ENCODE measurements at places on chromosomes 1 and 21.

- no peak for DNase-seq
Measured at GRCh38 chr1:87278825-87279535, 49.7 kb upstream of the LMO4 start.

GRCh38 chr1:1826356-1827088 is 48.3 kb upstream of the NADK start:
- DNase-seq, result no peak

DNA sequence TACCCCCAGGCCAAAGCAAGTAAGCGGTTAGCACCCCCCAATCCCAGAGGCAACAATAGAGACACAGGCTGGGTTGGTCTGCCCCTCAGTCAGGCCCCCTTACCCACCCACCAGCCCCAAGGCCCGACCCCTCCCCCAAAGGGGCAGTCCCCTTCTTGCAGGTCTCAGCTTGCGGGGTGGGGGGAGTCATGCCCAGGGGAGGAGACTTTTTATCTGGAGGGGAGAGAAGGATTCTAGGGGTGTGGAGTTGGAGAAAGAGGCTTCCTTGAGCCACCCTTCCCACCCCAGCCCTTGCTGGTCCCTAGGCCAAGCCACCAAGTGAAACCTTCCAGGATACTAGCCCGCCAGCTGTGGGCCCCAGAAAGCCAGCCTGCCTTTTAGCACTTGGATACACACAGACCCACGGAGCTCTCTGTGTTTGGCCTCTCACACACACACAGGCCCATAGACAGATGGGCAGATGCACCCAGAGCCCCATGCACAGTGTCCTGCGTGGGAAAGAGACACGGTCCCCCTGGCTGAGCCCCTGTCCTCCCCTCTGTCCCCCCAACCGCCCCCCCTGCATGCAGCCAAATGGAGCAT is 7.1 kb downstream of the TMEM54 start:
- no peak for DNase-seq

GRCh38 chr1:227234998-227235405 is 83.3 kb downstream of the CDC42BPA start:
- DNase-seq, result no peak

DNA sequence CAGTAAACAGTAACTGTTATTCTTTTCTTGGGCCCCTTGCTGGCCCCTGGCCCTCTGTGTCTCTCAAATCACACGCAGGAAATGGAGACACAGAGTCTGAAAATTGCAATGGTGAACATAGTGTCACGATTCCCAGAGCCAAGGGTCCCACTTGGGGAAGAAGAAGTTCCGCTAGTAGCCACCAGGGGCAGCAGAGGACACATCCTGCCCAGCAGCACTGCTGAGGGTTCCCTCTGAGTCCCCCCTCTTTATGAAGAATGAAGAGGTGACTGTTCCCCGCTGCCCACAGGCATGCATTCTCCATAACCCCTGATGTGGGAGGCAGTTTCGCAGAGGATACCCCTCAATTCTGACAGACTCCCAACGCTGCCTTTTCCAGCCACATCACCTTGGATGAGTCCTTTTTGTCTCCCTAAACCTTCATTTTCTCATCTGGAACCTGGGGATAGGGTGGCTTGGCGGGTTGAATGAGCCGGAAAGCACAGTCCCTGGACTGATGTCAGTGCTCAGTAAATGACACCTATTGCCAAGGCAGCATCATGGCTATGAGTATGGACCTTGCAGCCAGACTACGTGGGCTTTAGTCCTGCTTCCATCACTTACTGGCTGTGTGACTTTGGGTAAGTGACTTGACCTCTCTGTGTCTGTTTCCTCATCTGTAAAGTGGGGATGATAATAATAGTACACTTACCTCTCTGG is 238.0 kb upstream of the TMEM51 start:
- no peak for DNase-seq

GRCh38 chr1:66624412-66625060 is 90.6 kb downstream of the SGIP1 start:
- no peak for DNase-seq

DNA sequence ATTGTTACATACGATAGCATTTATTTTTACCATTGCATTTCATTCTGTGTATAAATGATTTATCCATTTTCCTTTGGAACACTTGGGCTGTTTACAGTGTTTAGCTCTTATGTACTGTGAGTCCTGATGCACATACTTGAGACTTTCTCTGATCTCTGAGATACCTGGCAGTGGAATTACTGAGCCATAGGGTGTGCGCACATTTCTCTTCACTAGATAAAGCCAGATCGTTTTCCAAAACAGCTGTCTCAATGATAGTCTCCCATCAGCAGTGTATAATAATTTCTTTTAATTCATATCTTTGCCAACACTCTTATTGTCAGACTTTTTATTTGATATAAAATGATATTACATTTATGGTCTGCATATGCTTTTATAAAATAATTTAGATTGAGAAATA is 66.2 kb downstream of the VPS13D start:
- DNase-seq, result no peak

DNA sequence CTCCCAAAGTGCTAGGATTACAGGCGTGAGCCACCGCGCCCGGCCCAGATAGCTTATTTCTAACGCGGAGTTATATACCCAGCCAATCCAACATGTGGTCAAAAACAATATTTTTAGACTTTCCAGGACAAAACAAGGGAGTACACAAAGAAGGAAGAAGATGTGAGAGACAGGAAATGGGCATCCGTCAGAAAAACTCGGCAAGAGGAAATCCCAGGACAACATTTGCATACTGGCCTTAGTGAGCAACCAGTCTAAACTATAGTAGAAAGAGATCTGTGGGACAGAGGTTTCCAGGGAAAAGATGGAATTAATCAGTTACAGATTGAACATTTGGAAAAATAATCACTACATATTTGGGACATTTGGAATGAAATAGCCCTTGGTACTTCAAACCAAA is 11.4 kb downstream of the ARMH1 start:
- DNase-seq, result no peak

DNA sequence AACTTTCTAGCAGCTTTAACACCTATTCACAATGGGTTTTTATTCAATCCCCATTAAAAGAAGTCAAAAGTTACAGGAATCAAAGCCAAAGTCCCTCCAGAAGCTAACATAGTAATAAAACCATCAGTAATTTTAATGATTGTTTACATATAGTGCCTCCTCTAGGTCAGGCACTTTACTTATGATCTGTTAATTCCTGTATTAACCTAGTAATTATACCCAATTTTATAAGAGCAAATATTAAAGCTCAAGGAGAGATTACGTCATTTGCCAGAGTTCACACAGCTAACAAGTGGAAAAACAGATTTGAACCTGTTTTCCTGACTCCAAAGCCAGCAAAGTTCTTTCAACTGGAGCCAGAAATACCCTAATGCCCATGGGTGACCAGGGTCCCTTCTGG is 112.9 kb upstream of the F3 start:
- no peak for DNase-seq

DNA sequence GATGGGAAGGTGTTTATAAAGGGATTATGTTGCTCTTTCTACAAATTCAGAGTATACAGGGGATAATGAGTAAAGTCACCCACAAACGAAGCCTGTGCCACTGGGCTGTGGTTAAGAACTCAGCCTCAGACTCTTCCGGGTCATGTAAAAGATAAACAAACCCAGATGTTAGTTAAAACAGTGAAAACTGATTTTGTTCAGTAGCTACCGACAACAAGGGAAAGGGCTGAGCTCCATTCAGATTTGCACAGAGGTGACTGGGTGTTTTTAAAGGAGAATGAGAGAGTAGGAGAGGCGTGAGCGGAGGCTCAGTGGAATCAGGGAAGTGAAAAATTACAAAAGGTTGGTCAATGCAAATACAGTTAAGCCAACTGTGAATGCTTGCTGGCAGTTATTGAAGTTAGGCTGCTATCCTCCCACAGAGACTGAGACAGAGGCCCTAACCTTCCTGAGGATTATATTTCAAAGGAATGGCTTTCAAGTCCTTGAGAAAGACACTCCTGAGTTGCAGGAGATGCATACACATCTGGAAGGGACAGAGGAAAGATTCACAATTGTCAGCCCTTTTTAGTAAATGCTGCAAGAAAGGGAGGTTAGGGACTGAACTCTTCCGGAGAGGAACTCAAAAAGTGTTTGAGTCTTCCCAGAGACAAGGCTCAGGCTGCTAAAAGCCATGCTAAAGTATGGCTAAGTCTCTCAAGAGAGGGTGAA is 29.9 kb upstream of the SAMD13 start:
- no peak for DNase-seq

DNA sequence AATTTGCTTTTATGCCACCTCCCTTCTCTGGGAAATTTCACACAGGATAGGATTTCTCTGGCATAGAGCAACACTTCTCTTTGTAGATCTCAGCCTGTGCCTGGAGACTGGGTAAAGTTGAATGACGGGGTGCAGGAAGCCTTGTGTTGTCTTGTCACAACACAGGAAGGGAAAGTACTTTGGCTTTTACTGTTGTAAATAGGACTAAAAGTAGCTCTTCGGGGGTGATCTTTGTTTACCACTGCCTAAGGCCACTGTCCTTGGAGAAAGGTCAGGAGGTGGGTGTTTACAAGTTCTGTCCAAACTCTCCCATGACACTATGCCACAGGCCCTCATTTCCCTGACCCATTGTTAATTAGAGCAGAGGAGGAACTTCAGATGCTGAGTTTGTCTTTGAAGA is 139.7 kb downstream of the FGGY start:
- DNase-seq, result no peak

GRCh38 chr1:162939035-162939434 is 78.1 kb upstream of the CCDC190 start:
- DNase-seq, result no peak

GRCh38 chr1:19310720-19311502 is 1.0 kb downstream of the AKR7A2 start:
- no peak for DNase-seq

DNA sequence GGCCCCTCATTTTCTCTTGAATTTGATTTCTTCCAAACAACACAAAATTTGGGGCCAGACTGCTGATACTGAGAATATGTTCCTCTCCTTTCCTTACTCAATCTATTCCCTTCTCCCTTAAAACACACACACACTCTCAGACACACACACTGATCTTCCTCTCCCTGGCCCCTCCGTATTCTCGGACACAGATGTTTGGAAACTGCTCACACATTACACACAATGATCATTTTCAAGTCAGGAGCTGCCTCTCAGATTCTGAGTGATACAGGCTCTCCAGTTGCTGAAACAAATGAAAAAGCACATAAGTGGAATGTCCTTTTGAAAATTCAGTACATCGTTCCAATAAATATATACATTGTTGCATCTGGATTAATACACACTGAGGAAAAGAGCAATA is 161.3 kb downstream of the CLEC20A start:
- DNase-seq, result no peak

DNA sequence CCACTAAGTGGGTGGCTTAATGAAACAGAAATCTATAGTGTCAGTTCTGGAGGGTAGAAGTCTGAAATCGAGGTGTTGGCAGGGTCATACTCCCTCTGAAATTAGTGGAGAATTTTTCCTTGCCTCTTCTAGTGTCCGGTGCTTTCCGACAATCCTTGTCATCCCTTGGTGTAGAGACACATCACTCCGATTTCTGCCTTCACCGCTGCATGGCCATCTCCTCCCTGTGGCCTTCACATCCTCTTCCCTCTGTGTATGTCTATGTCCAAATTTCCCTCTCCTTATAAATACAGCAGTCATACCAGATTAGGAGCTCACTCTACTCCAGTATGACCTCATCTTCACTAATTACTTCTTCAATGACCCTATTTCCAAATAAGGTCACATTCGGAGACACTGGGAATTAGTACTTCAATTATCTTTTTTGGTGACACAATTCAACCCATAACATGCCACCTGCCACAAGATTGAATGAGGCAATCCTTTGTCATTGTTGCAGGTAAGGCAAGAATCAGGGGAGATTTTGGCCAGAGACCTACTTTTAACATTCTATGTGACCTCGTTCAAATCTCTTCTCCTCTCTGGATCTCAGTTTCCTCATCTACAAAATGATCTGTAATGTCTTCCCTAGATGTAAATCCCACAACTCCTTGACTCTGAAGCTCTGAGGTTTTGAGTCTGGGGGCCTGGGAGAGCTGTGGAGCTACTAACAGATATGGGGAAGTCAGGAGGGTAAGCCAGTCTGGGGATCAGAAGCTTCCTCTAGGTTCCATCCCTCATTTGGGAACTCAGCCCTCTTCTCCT is 16.1 kb downstream of the NAV1 start:
- DNase-seq, result no peak

GRCh38 chr1:175208773-175209492 is 16.4 kb upstream of the KIAA0040 start:
- DNase-seq, result peak; percentile 50

GRCh38 chr1:34162852-34163766 is 1.9 kb downstream of the CSMD2 start:
- no peak for DNase-seq

DNA sequence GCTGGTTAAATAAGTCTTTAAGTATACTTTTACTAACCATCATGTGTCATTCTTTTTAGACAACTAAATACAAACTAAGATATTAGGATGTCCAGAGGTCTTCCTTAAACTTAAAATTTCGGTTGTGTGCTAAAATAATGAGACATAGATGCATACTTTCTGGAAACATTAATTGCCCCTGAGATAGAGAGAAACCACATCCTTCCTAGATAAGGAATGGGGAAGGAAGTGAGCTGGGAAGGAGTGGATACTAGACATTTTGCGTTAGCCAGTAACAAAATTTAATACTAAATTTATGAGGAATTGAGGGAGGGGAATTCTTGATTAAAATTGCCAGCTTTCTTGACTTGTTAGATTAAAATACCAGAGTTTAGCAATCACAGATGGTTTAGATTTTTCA is 37.1 kb upstream of the PTGS2 start:
- no peak for DNase-seq

DNA sequence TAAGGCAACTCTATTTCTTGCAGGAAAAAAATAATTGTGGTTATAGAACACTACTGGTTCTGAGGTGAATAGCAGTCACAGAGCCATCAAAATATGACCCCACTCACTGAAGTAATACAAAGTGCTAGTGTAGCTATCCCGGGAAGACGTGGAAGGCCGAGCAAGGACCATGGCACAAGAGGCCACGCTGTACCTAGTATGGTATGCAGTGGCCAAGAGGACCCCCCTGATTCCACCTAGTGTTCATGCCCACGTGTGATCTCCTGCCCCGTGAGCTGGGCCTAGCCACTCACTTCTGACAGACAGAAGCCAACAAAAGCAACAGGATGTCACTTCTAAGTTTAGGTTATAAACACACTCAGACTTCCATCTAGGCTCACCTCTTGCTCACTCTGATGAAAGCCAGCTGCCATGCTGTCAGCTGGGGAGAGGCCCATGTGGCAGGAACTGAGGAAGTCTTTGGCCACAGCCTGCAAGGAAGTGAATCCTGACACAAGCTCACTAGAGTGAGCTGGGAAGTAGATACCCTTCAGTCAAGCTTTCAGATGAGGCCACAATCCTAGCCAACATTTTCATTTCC is 21.7 kb upstream of the LSS start:
- DNase-seq, result no peak
